Activated T-helper 1 cell treated with Interleukin-2 at 50 U/mL for 16 hours (primary cell): ENCODE measurements at places on chromosomes 3 and 15.

GRCh38 chr3:147411238-147411814, 2.2 kb downstream of the ZIC1 start:
- DNase-seq, result no peak

DNA sequence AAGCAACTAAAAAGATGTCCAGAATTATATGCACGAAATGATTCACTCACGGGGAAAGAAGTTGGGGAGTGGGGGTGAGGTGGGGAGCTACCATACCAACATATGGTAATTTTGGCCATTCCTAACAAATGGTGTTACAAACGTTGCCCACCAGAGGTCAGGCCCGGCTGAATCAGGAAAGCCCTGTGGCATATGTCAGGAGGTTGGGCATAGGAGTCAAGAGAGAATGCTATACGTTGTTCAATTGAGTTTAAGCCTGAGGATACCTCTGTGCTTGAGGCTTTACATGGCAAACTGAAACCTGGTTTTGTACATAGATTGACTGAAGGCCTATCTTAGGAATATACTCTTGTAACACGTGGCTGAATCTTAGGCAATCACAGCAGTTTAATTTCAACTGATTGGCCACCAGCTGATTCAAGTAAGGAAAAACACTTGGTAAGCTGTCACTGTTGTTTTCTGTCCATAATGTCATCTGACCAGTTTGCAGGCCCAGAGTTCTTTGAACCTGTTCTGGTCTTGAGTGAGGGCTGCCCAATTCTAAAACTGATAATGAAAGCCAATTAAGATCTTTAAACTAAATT, 23.4 kb upstream of the SLC2A2 start:
- DNase-seq, result no peak

DNA sequence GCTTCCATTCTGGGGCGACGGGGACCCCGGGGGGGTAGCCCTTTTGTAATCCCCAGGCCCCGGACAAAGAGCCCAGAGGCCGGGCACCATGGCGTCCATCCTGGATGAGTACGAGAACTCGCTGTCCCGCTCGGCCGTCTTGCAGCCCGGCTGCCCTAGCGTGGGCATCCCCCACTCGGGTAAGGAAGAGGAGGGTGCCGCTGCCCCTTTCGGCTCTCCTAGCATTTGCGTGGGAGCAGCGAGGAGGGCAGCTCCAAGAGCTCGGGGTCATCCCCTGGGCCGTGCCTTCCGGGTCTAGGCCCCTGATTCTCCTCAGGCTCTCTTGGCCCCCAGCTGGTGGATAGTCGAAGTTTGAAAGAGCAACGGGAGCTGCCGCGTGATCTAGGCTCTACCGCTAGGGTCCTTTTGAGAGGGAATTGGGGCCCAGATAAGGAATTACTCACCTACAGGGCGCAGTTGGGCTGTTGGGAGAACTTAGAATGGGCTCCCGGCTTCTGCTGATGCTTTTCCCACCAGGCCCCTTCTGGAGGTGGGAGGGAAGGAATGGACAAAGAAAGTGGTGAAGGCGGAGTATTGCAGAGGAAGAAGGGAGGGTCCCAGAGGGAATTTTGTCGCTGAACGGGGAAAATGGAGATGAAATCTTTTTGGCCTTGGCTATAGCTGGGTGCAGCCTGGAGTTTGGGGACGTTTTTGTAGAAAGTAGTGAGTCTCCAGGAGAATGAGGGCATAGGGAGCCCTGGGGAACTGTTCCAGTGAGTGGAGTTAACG, 615 bp downstream of the VPS18 start:
- DNase-seq, result peak; percentile 32

DNA sequence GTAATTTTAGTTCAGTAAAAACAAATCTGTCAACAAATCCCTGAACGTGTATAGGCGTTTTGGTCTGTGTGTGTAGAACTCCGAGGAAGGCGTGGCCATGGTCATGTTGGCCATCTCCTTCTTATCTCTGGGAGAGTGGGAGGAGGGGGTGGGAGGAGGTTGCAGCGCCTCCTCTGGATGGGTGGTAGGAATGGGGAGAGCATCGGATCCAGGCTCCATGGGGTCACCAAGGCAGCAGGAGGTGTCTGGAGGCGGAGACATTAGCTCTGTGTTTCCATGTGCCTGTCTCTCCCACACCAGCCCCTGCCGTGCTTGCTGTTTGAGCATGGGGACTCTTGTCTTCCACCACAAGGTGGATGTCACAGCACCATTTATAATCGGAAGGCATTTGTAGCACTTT, 34.5 kb upstream of the TRPM1 start:
- DNase-seq, result no peak

DNA sequence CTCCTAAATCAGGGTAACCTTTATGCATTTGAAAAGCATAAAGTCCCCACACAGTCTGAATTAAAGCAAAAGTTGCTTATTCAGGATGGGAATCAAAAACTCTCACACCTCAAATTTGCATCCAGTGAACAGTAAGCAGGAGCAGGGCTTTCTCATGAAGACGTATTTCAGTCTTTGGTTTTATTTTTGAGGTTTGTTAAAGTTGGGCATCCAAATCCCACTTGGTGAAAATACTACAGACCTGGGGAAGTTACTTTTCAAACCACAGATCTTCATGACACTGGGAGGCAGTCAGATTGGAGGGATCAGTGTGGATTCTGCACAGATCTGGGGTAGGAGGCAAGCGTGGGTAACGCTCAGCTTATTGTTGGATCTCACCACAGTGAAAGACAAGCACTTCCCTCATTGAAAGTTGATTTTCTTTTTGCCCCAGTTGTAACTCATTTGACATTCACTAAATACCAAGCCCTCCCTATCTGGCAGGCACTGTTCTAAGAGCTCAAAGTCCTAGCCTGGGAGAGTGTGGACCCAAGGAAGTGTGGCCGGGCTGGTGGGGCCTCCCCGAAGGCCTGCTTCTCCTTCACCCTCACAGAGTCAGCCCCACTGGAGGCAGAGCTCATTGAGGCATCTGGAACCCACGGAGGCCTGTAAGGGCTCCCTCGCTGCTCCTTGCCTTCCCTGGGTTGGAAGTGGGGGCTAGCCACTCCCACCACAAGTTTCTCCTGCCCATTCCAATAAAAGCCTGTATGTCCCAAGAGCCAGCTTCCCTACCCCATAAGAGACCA, 783 bp upstream of the ISG20 start:
- no peak for DNase-seq

DNA sequence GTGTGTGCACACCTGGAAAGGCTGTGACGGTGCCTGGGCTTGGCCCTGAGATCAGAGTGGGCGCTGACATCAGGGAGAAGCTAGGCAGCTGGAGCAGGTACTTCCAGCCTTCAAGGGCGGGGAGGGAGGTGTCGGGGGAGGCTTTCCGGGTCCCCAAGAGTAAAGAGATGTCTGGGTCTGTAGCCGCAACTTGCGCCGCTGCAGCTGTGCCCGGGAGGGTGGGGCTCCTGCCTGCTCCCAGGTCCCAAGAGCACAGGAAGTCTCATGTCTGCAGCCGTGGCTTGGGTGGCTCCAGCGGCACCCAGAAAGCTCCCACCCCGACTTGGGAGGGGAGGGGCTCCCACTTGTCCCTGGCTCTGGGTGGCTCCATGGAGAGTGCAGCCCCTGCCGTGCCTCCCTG, 103.2 kb upstream of the BNIP2 start:
- DNase-seq, result no peak
